ENCODE measurements at places on chromosomes 1 and 21.
A peak's percentile ranks its signal among the peaks of the same experiment; 100 is the strongest.

DNA sequence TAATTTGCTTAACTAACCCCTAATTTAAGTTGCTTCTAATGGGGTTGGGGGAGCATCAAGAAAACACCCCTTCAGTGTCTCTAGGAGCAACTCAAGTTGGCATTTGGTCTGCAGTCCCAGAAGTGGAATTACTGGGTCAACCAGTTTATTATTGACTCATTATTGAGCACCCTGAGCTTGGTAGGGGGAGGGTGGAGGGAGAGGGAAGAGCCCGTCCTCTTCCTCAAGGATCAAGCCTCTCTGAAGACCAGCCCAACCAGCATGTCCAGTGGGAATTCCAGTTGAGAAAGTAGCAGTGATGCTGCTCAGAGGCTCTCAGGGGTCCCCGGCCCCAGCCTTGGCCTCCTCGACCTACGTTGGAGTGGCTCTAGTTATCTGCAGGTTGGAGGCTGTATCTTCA, 2.1 kb upstream of the PLA2G2F start:
- no peak for DNase-seq

GRCh38 chr1:45685308-45686014, 872 bp downstream of the GPBP1L1 start:
- no peak for DNase-seq

DNA sequence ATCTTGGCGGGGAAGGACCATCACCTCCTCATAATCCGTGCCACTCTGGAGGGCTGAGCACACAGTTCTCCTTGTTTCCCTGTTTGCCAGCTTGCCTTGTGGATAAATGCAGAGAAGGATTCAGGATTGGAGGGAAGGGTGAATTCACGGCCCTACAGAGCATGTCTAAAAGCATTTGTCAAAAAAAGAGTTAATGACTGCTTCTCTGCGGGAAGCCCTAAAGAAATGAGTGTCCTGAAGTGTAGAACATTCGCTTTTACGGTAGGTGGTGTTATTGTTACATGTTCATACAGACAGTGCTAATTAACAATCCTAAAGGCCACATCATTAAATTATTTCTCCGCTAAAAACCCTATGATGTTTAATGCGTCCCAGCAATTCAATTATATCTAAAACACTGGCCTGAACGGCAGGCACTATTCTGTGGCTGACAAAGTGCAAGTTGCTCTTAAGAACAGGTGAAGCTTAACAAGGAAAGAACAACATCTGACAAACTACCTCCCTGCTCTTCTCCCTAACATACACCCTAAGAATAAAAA, 112.3 kb upstream of the NFIA start:
- DNase-seq, result no peak

- DNase-seq, result no peak
Measured at GRCh38 chr1:172381946-172382345, 38.5 kb upstream of the C1orf105 start.

GRCh38 chr1:21239221-21239620, 51.0 kb downstream of the ECE1 start:
- DNase-seq, result no peak

GRCh38 chr1:215599418-215600074, 32.4 kb downstream of the KCTD3 start:
- DNase-seq, result no peak

DNA sequence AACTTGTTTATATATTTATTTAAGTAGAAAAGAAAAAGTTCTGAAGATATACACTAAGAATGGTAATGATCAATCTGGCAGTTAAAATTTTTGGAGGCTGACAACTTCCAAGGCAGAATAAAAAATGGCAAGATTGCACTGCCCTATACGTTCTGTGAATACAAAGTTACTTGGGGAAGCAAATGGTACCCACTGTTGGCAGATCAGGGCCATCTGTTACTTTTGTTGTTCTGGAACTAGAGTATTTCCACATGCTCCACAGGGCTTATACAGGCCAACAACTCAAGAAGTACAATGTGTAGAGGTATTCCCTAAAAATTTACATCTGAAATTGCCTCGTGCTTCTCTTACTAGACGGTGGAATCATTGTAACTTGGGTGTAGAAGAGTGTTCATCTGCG, 53.2 kb downstream of the AHCTF1 start:
- DNase-seq, result no peak

GRCh38 chr1:51973587-51974474, 16.7 kb downstream of the RAB3B start:
- DNase-seq, result no peak

GRCh38 chr1:226888021-226888420, 17.6 kb downstream of the PSEN2 start:
- DNase-seq, result no peak

DNA sequence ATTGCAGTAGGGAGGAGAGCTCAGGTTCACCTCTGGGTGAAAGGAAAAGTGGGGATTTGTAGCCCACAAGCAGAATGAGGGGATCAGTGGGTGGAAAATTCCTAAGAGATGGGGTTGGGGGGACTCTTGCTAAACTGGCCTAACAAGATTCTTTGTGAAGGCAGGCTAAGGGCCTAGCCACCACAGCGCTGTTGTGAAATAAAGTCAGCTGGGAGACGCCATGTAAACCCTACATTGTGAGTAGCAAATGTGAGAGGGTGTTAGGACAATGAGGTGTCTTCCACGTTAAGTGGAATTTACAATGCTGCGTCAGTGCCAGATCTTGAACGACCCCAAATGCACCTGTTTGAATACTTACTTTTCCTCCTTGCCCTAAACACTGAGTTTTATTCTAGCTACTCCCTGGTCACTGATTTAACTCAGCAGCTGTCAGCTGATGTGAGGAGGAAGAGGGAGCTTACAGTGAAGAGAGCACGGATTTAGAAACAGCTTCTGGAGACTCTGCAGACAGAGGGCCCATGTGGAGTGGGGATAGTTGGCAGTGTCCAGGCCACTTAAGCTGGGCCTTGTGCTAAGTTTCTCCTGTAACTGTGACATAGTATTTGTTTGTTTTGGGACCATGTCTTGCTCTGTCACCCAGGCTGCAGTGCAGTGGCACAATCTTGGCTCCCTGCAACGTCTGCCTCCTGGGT, 17.3 kb downstream of the PDPN start:
- no peak for DNase-seq

- DNase-seq, result no peak
Measured at GRCh38 chr1:119595606-119596005, 52.5 kb downstream of the ZNF697 start.

- DNase-seq, result no peak
Measured at GRCh38 chr1:203582568-203582967, 44.1 kb upstream of the ATP2B4 start.

- DNase-seq, result peak; percentile 50
Measured at GRCh38 chr1:67832737-67833601, at the start of gene GNG12. Gene GNG12 (minus strand): TSS chr1:67833467. CDS start chr1:67707686, 125,781 bp downstream.

DNA sequence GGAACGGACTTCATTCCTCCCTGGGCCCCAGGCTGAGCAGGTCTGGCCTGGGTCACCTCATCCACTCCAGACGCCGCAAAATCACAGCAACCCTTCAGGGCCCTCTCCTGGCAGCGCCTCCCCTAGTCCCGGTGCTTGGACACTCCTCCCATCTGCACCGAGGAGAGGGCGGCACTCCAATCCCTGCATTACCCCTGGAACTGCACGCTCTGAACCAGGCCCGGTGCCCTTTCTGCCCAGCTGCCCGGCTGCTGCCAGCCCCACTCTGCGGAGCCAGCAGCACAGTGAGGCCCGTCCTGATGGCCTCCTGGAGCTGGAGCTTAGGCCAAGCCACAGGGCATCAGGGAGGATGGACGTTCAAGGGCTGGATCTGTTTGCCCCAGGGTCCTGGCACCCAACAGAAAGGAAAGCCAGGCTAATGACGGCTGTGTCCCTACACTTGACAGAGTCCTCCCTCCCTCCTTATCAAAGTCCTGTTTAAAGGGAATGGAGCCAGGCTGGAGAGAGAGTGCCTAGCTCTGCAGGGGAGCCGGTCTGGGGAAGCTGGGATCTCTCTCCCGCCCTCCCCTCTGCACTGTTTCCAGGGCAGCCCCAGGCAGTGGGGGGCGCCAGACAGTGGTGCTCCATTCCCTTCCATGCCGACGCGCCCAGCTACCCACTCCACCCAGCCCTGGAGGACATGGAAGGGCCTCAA, 12.7 kb downstream of the COL6A2 start:
- DNase-seq, result no peak

DNA sequence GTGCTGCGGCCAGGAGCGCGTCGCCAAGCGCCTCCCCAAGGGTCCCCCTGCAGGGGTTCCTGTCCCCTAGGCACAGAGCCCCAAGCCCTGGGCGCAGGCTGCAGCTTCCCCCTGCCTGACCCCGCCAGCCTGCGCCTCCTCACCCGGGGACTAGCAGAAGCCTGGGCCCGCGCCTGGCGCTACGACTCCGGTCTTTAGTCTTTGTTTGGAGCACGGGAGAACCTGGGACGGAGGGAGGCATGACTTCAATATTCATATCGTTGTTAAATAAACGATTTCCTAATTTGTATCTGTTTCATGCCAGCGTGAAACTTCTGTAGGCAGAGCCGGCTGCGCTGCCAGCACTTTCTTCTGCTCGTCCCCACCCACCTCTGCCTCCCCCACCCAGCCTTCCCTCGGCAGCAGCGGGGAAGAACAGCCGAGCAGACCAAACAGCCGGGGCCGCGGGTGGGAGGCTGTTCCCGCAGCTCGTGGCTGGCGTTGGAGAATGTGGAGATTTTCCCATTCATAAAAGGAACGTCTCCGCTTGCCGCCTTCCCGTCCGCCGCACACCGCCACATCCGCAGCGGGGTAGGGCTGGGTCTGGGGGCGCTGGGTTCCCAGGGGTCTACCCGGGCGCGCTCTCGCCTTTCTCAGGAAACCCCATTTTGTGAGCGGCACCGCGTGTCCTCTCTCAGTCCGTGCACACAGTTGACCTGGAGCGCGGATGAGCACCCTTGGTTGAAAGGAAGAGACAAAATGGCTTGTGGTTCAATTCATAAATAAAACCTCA, 777 bp upstream of the TRIM67 start:
- DNase-seq, result no peak

DNA sequence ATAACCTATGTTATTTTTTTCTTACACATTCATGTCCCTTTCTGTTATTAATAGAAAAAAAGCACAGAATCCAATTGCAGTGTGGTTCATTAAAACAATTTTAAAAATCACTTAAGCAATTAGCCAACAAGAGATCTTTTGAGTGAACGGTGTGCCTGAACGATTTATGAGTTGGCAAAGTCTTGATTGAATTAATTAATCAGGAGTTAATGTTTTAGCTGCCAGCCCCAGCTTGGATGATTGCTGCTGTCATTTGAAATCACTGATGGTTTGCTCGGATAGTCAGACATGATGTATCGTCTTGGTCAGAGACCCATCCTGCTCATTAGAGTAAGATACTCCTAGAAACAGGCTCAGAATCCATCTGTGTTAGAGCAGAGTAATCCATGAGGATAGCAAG, 158.3 kb upstream of the GALNT2 start:
- no peak for DNase-seq

DNA sequence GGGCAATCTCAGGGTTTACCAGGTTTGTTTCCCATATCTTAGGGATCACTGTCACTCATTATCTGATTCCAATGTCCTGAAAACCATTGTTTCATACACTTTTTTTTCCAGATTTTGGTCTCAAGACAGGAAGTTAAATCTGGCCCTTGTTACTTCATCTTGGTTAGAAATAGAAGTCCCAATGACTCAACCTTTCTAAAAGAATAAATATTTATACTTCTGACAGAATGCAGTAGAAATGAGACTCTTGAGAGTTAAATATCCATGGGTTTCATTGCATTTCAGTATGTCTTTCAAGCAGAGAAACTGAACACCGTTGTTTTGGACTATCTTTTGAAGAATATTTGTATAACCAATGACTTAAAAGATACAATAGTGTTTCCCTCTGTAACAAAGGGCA, 19.8 kb upstream of the VCAM1 start:
- DNase-seq, result no peak

GRCh38 chr1:114468710-114469468, 42.1 kb downstream of the TRIM33 start:
- DNase-seq, result no peak

DNA sequence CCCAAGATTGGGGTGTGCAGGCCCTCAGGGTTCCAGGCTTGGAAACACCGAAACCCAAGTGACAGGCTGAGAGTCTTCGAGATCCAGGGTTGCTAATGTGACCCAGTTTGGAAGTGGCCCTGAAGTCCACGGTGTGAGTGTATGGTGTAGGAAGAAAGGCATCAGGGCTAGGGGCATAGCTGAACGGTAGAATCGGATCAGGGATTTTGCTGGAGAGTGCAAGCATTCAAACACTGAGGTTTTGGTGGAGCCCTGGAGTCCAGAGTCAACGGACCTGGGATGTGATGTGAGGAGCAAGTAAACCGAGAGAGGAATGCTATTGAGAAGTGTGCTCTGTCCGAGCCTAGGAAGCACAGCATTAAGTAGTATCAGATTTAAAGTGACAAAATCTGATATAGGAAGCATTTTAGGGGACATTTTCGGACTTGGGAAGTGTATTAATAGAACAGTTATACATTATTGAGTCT, 958 bp downstream of the NFYC start:
- no peak for DNase-seq

DNA sequence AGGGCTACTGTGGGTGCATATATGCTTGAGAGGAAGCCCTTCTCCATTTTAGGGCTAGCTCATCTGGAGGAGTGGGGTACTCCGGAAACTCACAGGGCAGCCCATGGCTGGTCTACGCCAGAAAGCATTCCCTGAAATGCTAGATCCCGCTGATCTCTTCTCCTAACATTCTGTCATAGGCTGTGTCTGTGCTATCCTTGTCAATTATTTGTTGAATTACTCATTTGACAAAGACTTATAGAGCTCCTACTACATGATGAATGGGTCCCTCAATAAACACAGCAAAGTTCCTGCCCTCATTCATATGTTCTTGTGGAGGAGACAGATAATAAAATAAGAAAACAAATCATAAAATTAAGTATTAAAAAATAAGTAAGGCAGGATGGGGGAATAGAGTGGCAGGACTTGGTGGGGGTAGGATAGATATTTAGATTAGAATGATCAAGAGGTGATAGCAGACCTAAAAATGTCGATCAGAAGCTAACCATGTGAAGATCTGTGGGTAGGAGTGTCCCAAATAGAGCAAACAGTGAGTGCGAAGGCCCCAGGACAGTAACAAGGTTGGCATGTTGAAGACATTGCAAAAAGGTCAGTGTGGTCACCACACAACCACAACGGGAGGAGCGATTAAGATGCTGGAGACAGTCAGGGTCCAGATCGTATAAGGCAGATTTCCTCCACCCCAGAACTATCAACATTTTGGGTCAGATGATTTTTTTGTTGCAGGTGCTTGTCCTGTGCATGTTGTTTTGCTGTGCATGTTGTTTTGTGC, 13.2 kb downstream of the NGF start:
- DNase-seq, result no peak

DNA sequence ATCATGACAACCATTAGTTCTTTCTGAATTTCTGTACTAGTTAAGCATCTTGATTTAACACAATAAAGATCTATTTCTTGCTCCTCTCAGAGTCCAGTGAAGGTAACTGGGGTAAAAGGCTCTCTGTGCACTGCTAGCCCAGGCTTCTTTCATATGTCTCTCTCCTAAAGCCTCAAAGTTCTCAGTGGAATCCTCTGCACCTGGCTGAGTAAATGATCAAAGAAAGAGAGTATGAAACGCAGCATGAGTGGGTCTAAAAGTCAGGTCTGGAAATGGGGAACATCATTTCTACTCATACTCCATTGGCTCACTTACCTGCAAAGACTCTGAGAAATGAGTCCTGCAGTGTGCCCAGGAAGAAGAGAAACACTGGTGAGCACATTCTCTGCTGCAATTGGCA, 418.5 kb downstream of the PTPRC start:
- DNase-seq, result no peak

- no peak for DNase-seq
Measured at GRCh38 chr21:39630827-39631226, 18.1 kb downstream of the B3GALT5 start.

GRCh38 chr1:153470707-153471106, 10.3 kb upstream of the S100A7 start:
- no peak for DNase-seq

Data from activated T-cell treated with anti-CD3 and anti-CD28 coated beads, Interleukin-2, amount 50 U/mL, for 48 hours (primary cell).